ENCODE measurements at places on chromosomes 4 and X.
A peak's percentile ranks its signal among the peaks of the same experiment; 100 is the strongest.

DNA sequence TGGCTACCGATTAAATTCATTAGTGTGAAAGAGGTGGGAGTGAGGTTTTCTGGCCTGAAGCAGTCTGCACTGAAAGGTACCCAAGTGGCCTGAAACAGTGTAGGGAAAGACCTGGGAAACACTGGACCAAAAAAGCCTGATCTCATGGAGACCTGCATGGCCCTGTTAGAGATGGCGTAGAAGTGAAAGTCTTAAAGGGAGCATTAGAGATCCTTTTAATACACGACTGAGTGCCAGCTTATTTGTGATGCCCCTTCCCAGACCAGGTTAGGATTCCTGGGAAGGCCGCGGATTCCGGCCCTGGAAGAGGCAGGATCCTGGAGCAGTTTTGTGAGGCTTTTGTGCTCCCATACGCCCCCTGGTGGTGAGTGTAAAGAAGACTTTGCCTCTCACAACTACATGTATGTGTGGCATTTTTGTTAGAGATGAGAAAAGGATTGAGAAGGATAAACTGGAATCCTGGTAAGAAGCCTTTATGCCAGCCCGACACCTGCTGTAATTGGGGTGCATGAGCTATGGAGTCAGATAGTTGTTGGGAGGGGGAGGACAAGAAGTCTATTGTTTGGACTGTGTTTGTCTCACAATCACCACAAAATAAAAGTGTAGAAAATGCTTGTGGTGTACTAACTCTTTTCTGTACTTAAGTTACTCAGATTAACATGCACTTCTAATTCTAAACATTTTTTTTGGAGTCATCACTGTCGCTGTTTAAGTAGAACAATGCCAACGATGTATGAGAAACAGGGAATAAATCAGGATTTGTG lies 54.0 kb downstream of the JADE1 start:
- peak; percentile 86 for DNase-seq

DNA sequence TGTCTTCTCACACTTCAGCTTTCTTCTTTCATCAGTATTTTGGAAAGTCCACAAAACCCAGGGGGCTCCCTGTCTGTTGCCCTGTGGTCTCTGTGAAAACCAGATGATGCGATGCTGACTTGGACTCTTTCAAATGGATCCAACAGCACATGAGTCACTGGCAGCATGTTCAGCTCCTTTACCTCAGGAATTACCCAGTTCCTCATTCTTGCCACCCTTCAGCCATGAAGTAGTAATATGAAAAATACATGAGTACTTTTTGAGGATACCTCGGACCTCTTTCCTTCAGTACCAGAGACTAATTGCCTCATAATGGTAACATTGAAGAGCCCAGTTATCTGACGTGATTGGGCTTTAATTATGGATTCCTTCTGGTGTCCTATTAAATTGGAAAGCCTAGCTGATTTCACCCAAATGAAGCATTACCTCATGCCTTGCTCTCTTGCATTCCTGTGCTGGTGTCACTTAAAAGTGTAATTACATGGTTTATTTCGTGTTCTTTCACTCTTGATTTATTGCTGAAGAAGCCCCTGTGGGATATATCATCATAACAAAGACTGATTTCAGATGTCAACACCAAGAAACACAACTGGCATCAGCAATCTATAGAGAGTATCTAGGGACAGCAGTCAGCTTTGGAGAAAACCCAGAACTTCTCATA lies 63.4 kb downstream of the NFKB1 start:
- DNase-seq = no peak

DNA sequence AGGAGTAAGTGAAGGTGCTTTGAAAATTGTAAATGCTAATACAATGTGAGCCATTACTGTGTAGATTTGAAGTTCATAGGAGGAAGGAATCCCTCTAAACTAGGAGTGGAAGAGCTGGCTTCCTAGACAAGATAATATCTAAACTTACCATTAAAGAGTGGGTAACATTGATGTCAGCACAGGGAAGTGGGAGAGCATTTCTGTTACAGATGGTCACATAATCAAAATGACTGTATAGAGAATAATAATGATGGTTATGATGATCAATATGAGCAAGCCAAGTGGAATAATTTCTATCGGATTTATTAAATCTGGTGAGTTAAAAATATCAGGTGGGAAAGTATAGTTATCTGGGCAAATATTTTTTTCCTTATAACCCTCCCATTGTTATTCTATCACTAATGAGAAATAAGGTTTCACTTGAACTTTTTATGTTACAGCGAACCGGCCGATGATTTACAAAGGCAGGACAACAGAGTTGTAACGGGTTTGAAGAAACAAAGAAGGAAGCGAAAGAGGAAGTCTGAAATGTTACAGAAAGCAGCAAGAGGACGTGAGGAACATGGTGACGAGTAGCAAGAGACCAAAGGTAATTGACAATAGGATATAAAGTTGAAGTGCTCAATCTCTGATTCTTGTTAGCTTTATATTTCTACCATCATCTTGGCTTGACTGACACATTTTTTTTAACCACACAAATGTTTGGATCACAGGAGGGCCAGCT lies 43.5 kb downstream of the FMR1NB start:
- DNase-seq = no peak

GRCh38 chrX:373641-374471 lies 12.9 kb downstream of the PPP2R3B start:
- peak; percentile 73 for DNase-seq

- peak; percentile 49 for DNase-seq
Observed at GRCh38 chrX:149286940-149287349, 218.2 kb downstream of the IDS start.

GRCh38 chr4:139633661-139634060 lies 32.0 kb upstream of the MGST2 start:
- no peak for DNase-seq

GRCh38 chr4:1156069-1156468 lies 16.3 kb downstream of the SPON2 start:
- no peak for DNase-seq

- DNase-seq = no peak
Observed at GRCh38 chrX:13397878-13398818, 78.3 kb upstream of the ATXN3L start.

GRCh38 chr4:2795300-2795892 lies 2.5 kb downstream of the SH3BP2 start:
- no peak for DNase-seq
